Pancreas (tissue), 10 donors: ENCODE measurements at places on chromosomes 1 and 21. TPM values are rescaled to one million over a fixed set of nuclear protein-coding genes. Genes with fewer than 3 reads are reported as not detected.

The DNAJC6 gene
- total RNA-seq: 1.9 TPM

- no peak for DNase-seq
- no peaks in the 10 kb centered on the region for H3K4me1 ChIP-seq
- H3K27ac ChIP-seq: no peak overlapping the region
- no peak overlapping the region for H3K4me3 ChIP-seq
Measured at GRCh38 chr1:173195596-173196088, 11.5 kb downstream of the TNFSF4 start.

The TRPM2 gene
- total RNA-seq: 2.0 TPM

- H3K4me1 ChIP-seq: no peaks in the 10 kb centered on the region
- H3K27me3 ChIP-seq: no peaks in the 10 kb centered on the region
- no peak overlapping the region for H3K27ac ChIP-seq
Measured at GRCh38 chr1:173302890-173303829, 96.0 kb upstream of the TNFSF4 start.

- no peaks in the 10 kb centered on the region for H3K36me3 ChIP-seq
- H3K27me3 ChIP-seq: no peaks in the 10 kb centered on the region
- no peaks in the 10 kb centered on the region for H3K4me1 ChIP-seq
- H3K27ac ChIP-seq: no peak overlapping the region
Measured at GRCh38 chr1:92343061-92343460, 44.2 kb downstream of the RPAP2 start.

DNA sequence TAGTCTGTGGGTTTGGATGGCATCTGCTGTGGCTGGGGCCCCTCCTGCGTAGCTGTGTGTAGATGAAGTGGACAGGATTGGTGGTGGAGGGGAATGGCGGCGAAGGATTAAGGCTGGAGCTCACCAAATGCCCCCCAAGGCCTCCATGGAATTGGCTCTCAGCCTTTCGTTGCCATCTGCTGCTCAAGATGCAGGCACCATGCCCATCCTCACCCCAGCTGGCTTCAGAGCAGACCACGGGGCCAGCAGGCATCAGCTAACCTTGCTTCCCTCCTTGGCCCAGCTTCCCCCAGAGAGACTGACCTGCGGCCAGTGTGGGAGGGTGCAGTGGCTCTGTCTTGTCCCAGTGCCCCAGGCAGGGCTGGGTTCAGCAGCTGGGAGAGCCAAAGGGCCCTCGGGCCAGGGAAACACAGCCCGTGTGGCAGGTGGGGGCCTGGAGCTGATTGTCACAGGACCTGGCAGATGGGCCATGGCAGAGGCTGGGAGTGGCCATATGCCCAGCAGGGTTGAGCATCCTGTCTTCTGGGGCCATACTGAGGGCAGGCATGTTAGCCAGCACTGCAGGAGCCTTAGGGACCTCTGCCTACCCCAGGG, 66.8 kb upstream of the ACTL8 start:
- H3K4me1 ChIP-seq: no peaks in the 10 kb centered on the region
- no peak overlapping the region for H3K27ac ChIP-seq
- no peaks in the 10 kb centered on the region for H3K27me3 ChIP-seq
- H3K4me3 ChIP-seq: no peak overlapping the region
- peaks cover 45% of the 10 kb centered on the region for H3K36me3 ChIP-seq

DNA sequence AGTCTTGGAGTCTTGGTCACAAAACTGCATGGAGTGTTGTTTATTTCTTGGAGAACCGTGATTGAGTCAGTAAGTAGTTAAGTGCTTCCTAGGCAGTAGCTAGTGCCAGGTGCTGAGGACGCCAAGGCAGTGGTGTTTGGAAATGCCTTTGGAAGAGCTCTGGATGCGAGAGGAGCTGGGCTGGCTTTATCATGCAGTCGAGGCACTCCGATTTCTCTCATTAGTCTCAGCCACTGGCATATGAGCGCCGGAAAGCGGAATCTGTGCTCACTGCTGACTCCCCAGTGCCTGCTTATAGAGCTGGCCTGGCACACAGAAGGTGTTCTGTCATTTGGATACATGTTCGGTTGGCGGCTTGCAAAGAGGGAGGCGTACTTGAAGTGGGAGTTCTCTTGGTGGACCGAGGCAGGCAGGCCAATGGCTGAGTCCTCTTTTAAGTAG, 3.6 kb downstream of the TENT5C start:
- no peaks in the 10 kb centered on the region for H3K27me3 ChIP-seq
- H3K4me3 ChIP-seq: peak overlapping the region; percentile 88
- H3K36me3 ChIP-seq: no peaks in the 10 kb centered on the region

GRCh38 chr1:9253453-9254105, 19.0 kb downstream of the H6PD start:
- H3K4me1 ChIP-seq: peaks cover 21% of the 10 kb centered on the region
- no peak for DNase-seq
- no peak overlapping the region for H3K27ac ChIP-seq
- H3K36me3 ChIP-seq: peaks cover 2% of the 10 kb centered on the region

The IGSF5 gene
- 3.1 TPM for total RNA-seq

GRCh38 chr1:15246960-15247614, at the start of gene FHAD1:
Gene FHAD1 (plus strand): TSS chr1:15247223. CDS start chr1:15251785, 4,562 bp downstream.
- no peaks in the 10 kb centered on the region for H3K27me3 ChIP-seq
- no peaks in the 10 kb centered on the region for H3K4me1 ChIP-seq
- peak within 1 kb of the TSS; percentile 41 for H3K27ac ChIP-seq
- no peaks in the 10 kb centered on the region for H3K36me3 ChIP-seq
- DNase-seq: peak; percentile 91
- H3K4me3 ChIP-seq: peak within 1 kb of the TSS; percentile 26

The DOP1B gene
- total RNA-seq: 5.7 TPM

DNA sequence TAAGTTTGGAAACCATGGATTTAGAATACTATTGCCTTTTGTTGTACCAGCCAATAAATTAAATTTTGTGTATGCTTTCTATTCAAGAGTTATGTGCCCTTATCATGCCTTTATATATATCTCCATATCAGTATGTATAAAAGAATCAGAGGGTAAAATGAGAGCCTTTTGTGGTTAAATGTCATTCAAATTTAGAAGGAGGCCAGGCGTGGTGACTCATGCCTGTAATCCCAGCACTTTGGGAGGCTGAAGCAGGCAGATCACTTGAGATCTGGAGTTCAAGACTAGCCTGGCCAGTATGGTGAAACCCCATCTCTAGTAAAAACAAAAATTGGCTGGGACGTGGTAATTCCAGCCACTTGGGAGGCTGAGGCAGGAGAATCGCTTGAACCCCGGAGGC, 88.9 kb downstream of the XPR1 start:
- no peak for DNase-seq
- H3K27ac ChIP-seq: no peak overlapping the region
- no peaks in the 10 kb centered on the region for H3K36me3 ChIP-seq
- no peaks in the 10 kb centered on the region for H3K27me3 ChIP-seq
- H3K4me3 ChIP-seq: no peak overlapping the region

The SLC1A7 gene
- not detected for total RNA-seq

DNA sequence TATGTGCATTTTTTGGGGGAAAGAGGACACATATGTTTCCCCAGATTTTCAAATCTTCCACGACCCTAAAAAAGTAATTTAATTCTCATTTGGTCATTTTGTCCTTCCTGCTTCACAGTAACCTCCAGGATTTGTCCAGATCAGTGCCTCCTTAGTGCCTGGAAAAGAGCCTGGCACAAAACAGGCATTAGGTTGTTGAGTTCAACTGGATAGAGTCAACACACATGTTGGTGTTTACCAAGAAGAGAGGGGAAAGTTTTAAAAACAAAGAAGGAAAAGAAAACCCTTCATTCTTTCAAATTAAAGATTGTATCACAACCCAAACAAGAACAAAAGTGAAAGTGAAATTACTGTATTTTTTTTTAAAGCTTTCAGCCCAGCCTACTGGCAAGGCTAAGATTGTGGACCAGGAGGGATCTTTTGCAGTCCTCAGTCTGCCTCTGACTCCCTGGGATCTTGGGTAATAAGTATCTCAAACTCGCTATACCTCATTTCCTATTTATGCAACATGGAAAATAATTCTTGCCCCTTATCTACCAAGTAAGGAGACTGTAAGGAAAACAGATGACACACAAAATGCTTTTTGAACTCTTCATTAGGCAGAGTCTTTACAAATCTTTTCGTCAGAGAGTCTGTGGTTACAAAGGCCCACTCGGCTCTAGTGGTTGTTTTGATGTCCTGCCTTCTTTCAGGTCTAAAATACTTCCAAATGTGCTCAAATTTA, 57.8 kb downstream of the ZNF281 start:
- no peaks in the 10 kb centered on the region for H3K4me1 ChIP-seq
- no peak overlapping the region for H3K27ac ChIP-seq
- no peak overlapping the region for H3K4me3 ChIP-seq
- no peak for DNase-seq
- no peaks in the 10 kb centered on the region for H3K27me3 ChIP-seq

- no peak overlapping the region for H3K4me3 ChIP-seq
- DNase-seq: no peak
- no peak overlapping the region for H3K27ac ChIP-seq
Measured at GRCh38 chr21:30831194-30831765, 1.7 kb upstream of the KRTAP7-1 start.

DNA sequence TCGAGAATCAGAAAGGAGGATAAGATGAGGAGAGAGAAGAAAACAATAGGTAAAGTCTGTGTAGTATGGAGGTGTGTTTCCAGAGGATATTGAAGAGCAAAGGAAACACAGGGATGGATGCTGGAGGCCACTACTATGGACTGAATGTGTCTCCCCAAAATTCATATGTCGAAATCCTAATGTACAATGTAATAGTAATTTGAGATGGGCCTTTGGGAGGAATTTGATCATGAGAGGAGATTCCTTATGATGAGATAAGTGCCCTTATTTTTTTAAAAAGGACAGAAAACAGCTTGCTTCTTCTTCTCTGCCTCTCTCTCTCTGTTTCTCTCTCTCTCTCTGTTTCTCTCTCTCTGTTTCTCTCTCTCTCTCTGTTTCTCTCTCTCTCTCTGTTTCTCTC, 602.2 kb upstream of the ADAMTS5 start:
- no peaks in the 10 kb centered on the region for H3K4me1 ChIP-seq
- no peak overlapping the region for H3K4me3 ChIP-seq
- H3K27ac ChIP-seq: no peak overlapping the region
- H3K27me3 ChIP-seq: no peaks in the 10 kb centered on the region

DNA sequence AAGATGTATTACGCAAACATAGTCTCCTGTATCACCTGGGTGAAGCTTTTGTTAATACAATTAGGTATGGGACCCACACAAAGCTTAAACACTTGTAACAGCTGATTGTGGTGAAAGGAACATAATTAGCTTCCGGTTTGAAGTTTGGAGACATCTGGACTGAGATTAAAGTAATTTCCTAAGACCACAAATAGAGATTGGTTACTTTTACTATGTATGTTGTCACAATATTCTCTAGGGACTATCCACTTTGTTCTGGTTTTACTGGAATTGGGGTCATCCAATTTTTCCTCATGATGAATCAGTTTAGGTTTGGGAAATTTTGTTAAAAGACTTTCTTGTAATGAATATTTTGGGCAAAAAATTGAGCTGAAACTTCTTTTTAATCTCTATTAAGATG, 71.8 kb upstream of the SAMSN1 start:
- H3K27ac ChIP-seq: no peak overlapping the region
- no peaks in the 10 kb centered on the region for H3K36me3 ChIP-seq
- H3K4me3 ChIP-seq: no peak overlapping the region
- no peaks in the 10 kb centered on the region for H3K27me3 ChIP-seq

DNA sequence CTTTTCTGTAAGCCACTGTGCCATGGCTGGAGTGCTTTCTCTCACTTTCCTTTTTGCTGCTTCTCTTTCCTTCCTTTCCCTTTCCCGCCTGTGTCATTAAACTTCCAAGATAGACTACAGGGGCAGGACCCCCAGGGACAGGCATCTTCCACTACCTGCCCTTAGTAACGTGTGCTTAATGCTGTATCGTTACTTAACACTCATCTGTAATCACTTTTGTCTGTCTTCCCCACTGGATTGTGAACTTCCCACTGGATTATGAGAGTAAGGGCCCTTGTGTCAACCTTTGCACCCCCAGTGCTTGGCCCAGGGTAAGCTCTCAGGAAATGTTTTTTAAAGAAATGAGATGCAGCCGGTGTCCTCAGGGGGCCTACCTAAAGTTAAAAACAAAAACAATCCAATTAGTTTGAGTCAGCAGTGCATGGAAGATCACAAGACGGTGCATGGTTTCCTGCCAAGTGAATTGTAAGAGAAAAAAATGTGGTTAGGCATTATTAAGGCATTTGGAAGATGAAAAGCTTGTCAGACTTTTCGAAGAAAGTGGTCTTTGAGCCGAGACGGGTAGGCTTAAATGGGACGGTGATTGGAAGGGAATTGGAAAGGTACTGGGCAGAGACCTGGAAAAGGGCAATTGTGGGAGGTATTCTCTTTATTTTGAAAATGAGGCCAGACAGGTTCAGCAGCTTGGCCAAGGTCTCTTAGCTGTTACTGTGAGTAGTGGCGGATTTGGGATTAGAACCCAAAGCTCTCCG, 958 bp downstream of the LYPLAL1 start:
- peak overlapping the region; percentile 62 for H3K4me3 ChIP-seq
- no peaks in the 10 kb centered on the region for H3K27me3 ChIP-seq
- H3K36me3 ChIP-seq: no peaks in the 10 kb centered on the region
- peak overlapping the region; percentile 91 for H3K27ac ChIP-seq
- H3K4me1 ChIP-seq: peaks cover 58% of the 10 kb centered on the region

DNA sequence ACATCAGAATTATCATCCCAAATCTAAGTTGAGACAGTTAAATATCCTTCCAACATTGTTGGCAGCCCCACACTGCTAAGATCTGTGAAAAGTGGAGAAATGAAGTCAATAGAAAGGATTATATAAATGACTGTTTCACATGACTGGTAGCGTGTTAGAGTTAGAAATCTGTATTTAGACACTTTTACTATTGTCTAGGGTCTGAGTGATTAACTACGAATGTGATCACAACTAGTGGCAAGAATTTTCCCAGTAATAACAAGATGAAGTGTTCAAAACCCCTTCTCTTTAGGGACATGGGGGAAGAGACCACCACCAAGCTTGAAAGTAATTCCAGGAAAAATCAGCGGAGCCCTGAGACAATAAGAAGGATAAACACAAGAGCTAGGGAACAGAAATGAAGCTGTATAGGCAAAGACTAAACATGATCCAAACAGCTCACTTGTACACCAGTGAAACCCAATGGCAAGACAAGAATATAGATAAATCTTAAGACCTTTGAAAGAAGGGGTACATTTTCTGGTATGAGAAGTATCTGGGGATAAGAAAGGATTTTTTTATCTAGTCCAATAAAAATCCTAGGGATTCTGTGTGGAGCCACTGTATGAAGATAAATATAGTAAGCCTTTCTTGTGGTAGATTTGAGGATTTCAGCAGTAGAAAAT, 646.6 kb upstream of the USP24 start:
- no peak overlapping the region for H3K27ac ChIP-seq
- DNase-seq: no peak
- H3K4me1 ChIP-seq: no peaks in the 10 kb centered on the region
- no peak overlapping the region for H3K4me3 ChIP-seq
- H3K36me3 ChIP-seq: no peaks in the 10 kb centered on the region
